IPS DF 19.7 (cell line): ENCODE measurements at places on chromosomes 4 and X.

- DNase-seq: no peak
These were observed 184.8 kb downstream of the UNC5C start for GRCh38 chr4:95363966-95364365.

GRCh38 chrX:108122748-108123147 lies 31.2 kb downstream of the ATG4A start:
- DNase-seq: no peak

DNA sequence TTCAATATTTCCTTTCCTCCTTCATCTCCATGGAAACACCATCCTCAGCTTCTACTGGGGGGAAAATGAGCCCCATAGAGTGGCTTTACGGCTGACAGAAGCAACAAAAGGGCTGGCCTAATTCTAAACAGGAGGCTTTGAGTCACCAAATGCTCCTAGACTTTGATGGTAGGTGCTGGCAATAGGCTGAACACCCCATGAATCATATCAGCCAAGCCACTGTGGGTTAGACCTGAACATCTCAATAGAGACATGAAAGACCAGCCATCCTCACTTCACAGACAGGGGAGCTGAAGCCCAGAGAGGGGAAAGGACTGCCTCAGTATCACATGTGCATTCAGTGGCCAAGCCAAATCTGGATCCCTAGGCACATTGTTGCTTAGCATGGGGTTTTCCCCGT lies 107.6 kb downstream of the AMER1 start:
- DNase-seq: no peak

GRCh38 chrX:22186165-22186564 lies 86.5 kb upstream of the CBLL2 start:
- DNase-seq: no peak

DNA sequence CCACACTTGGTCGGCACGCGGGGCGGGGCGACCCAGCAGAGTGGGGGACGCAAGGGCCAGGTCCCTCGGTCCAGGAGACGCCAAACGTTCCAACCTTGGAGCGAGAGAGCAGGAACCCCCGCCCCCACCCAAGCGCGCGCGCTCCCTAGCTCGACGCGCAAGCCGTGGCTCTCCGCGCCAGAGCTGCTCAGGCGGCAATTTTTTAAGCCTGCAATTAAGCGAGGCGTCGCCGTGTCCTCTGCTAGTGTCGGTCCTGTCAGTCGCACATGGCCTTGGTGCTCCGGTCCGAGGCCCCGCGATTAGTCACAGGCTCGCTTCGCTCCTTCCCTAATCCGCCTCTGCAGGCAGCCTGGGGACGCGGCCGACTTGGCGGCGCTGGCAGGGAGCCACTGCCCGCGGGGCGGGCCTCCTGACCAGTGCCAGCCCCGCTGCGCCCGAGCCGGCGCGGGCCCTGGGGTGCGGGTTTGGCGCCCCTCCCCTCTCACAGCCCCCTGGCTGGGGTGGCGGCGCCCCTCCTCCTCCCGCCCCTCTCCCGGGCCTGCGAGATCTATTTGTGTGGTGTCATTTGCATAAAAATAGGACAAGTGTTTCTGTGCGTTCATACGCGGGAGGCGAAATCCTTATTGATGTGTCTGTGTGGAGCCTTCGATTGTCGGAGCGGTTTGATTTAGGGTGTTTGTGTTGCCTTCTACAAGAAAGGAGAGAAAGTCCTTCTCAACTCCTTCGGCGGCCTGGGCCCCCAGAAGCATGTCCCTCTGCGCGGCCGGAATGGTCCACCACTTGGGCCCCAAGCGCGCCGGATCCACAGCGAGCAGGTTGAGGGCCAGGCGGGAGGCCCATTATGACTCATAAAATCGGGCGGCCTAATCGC lies 9.8 kb upstream of the BCOR start:
- no peak for DNase-seq

- DNase-seq: no peak
These were observed 58.2 kb downstream of the WWC2 start for GRCh38 chr4:183157215-183157614.

GRCh38 chrX:130869239-130869638 lies 33.8 kb downstream of the ENOX2 start:
- DNase-seq: no peak

GRCh38 chr4:176799653-176800052 lies 6.9 kb upstream of the VEGFC start:
- DNase-seq: no peak

- DNase-seq: no peak
These were observed 13.5 kb downstream of the RXFP1 start for GRCh38 chr4:158535130-158535614.

GRCh38 chr4:87985097-87985886 lies 9.8 kb downstream of the SPP1 start:
- DNase-seq: peak; percentile 73

GRCh38 chr4:2172161-2172560 lies 69.8 kb downstream of the HAUS3 start:
- DNase-seq: no peak

- no peak for DNase-seq
These were observed 17.9 kb downstream of the NALF2 start for GRCh38 chrX:69522052-69522451.

DNA sequence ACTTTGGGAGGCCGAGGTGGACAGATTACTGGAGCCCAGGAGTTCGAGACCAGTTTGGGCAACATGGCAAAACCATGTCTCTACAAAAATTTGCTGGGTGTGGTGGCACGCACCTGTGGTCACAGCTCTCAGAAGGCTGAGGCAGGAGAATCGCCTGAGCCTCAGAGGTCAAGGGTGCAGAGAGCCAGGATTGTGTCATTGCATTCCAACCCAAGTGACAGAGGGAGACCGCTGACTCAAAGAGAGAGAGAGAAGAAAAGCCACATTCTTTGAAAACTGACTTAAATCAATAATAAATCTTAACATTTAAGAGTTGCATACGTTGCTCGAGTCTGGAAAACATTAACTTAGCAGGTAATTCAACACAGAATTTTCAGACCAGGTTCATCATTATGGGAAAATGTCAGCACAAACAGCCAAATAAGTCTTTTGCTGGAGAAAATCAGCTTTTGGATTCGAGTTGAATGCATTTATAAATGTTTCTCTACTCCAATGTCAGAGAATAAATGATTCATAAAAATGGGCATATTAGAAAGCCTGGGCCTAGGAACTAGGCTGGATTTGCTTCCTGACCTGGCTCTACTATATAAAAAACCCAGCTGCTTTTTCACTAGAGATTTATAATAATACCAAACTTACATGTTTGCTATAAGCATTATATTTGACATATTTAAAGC lies 68.3 kb upstream of the RBPJ start:
- no peak for DNase-seq

DNA sequence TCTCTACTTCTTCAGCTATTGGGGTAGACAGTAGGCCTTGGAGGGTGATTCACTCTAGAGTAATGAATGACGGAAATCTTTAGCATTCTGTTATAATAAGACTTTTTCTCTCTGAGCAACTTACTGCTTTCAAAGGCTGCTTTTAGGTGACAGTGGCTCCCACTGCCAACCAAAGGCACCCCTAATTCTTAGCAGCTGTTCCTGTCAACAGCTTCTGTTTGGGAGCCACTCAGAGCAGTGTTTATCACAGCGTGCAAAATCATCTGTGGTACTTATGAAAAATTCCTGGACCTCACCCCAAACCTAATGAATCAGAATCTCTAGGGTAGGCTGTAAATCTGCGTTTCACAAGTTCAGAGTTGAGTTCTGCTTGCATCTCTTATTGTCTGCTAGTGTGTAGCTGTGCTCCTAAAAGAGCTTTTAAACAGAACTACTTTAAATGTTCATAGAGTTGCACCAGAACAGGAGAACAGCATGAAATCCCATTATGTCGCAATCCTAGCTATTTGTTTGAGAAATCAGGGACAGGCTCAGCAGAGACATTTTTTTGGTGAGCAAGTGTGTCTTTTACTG lies 52.8 kb upstream of the POU4F2 start:
- DNase-seq: no peak

GRCh38 chr4:40241941-40242340 lies 45.1 kb downstream of the RHOH start:
- no peak for DNase-seq

- DNase-seq: no peak
These were observed 23.0 kb downstream of the GAB1 start for GRCh38 chr4:143359644-143360193.

DNA sequence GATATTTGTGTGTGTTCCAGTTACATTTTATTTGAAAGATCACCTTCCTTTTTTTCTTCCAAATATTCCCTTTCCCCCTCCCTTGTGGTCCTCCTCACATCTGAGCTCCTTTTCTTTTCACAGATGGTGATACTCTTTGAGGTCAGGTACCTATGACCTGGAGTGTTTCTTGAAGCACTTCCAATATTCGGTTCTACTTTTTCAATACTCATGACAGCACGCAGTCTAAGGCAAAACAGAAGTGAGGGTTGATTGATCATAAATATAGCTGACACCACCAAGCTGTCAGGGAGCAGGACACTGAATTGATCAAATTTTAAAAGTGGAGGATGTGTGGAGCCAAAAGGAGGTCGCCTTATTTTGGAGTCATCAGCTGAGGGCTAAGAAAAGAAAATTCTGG lies 334.4 kb upstream of the MAGEB2 start:
- no peak for DNase-seq

DNA sequence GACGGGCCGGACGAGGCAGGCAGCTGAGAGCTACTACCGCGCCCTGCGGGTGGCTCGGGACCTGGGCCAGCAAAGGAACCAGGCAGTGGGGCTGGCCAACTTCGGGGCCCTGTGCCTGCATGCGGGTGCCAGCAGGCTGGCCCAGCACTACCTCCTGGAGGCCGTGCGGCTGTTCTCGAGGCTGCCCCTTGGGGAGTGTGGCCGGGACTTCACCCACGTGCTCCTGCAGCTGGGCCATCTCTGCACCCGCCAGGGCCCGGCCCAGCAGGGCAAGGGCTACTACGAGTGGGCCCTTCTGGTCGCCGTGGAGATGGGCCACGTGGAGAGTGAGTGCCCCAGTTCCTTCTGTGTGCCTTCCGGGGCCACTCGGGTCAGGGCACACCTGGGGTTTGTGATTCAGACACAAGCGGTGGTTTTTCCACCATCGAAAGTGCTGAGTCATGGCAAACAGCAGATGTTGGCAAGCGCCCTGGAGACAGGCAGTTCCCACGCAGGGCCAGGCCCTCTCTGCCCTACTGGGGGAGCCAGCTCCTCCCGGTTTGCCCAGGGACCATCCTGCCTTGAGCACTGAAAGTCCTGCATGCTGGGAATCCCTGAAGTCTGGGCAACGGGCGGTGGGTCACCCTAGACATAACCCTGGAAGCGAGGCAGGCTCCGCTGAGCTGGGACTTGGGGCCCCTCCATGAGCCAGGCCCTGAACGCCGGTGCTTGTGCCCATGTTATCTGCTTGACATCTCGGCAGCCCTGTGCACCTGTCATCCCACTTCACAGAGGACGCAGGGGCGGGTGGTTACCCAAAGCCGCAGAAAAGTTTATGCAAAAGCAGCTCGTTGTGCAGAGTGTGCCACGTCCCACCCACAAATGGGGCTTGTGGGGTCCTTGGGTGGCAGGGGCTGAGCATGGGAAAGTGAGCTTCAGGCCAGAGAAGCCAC lies 29.5 kb downstream of the SH3TC1 start:
- no peak for DNase-seq

DNA sequence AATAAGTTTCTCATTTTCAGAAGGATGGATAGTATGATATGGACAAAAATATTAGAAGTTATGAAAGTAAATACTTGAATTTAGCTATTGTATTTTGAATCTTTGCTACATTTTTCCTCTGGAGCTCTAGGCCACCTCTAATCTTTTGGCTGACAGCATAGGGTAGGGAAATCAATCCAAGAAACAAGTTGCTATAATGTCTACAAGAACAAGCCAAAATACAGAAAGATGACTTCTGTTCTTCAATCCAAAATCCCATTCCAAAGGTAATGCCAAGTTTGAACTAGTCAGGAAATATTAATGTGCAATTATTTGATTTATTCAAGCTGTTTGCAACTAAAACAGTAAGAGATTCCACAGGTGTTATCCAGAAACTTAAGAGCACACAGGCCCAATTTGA lies 1323.1 kb downstream of the ADGRL3 start:
- no peak for DNase-seq

- DNase-seq: no peak
These were observed 23.9 kb downstream of the STIM2 start for GRCh38 chr4:26884486-26884988.

DNA sequence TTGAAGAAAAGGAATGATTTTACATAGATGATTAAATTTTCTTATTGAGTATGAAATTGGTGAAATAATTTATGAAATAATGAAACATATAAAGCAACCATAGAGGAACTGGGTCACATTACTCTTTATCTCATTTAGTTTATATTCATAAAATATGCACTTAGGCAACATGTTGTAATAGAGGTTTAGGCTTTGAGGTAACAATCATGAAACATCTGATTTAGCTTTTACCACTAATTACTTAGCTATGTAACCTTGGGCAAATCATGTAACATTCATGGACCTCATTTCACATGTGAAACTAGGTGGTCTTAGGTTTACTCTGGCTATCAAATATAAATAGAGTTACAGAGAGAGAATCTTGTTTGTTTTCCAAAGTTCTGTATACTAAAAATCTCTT lies 54.5 kb upstream of the SMARCA5 start:
- DNase-seq: no peak

DNA sequence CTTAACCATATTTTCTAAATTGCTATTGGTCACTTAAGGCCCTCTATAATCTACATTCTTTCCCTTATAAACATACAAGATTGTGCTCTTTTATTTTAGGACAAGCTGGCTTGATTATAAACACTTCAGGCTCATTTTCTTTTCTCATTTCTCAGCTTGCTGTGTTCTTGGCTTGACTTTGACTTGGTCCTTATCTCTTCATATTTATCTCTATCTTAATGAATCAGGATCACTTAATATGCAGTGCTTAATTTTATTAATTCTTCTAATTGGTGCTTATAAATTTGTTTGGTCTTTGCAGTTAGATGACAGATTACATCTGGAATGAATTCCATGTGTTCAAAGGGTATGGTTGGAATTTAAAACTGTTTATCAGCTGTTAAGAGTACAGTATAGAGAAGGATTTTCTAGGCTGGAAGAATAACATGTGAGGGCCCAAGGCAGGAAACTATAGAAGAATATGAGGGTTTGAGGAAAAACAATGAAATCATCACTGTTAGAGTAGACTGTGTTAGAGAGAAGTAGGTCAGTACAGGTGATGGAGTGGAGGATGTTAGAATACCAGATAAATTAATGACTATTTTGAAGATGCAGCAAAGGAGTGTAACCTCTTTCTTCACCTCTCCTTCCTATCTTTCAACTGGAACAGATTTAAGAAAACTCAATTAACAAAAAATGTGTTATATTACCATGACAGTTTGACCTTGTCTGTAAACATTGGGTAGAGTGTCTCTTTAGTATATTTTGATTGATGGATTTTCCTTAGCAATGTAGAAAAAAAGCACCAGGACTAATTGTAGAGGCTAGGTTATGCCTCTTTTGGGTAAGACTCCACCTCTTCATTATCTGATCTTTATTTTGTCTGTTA lies 169.6 kb downstream of the RAPGEF2 start:
- no peak for DNase-seq
